ENCODE measurements at places on chromosomes 4 and X.

- DNase-seq = no peak
Measured at GRCh38 chr4:21802406-21802805, 146.2 kb downstream of the KCNIP4 start.

DNA sequence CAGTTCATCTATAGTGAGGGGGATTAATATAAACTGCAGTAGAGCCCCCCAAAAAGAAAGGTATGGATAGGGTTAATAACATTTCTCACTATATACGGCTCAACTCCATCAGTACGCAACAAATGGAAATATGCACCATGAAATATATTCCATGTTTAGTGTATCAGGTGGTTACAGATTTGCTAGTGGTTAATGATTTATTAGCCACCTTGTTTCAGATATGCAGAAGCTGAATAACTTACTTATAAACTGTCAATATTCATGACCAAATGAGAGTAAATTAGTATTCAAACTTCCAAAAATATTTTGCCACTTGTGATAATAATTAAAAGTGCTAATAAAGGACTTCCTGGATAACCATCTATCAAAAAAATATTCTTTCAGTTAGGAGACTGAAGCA is 14.8 kb downstream of the AMTN start:
- no peak for DNase-seq

- DNase-seq = no peak
Measured at GRCh38 chr4:168573870-168574269, 77.0 kb downstream of the PALLD start.

DNA sequence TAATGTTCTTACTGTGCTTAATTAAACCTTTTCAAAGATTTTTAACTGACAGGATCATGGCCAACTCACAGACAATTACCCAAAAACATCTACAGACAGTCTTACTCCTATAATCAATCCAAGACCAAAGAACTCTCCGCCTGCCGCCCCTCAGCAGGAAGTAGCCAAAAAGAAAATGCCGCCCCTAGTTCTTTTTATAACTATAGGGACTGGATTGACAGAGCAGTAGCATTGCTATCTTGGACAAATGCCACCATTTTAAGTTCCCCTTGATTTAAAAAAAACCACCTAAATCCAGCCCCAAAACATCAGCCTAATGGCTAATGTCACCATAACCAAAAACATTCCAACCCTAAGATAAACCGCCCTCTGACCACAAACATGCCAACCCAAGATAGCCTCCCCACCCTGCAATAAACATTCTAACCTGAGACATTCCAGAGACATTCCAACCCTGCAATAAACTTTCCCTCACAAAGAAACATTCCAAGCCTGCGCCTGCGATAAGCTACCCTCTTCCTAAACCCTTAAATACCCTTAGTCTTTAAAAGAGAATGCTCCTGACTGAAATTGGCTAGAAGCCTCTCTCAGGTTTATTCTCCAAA is 77.0 kb downstream of the COQ2 start:
- no peak for DNase-seq

DNA sequence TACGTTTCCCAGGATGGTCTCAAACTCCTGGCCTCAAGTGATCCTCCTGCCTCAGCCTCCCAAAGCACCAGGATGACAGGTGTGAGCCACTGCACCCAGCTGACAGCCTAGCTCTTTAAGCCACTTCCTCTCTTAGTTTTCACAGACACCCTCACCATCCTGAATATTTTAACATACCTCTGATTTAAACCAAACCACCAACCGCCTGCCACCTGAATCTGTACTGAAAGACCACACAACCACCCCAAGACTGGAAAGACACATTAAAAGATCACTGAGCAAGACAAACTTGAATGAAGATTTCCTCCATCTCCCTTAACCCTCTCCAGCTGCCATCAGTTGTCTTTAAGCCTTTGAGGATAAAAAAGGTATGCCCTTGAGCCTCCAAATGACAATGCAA is 110.6 kb downstream of the SH3KBP1 start:
- DNase-seq = no peak

DNA sequence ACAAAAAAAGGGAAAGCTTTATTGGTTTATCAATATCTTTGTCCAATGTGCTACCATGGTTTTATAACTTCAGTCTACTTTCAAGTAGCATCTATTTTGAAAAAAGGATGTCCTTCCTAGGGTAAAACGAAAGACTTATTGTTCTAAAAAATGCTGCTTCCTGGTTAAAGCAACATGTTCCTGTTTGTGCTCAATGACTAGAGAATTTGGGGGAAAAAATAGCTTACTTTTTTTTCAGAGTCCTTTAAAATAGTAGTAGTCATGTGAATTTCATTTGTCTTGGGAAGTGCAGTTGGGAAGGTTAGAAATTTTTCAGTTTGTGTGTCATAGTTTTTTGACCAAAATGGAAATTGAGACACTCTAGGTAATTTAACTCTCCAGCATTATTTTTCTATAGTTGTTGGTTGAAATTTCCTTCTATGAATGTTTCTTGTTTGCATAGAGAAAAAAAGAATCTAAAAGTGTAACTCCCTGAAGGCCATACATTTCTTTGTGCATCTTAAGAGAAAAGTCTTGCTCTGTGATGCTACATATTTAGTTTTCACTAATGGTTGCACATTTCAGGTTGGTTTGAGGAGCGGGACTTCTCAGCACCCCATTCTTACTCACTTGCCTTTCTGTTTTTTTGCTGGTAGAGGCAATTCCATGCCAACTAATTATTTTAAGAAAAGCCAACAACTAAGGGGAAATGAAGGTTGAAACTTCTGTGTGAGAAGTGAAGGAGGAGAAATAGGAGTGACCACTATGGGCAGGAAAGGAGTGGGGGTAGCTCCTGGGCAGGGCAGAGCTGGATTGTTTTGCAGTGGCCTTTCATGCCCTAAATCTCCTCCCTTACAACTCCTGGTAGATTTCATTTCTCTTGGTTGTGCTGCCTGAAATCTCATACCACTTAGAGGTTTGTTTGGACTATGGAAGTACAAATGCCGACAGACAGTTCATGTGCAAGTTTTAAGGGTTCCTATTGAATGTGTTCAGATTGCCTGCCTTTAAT is 76.4 kb downstream of the RAPGEF2 start:
- no peak for DNase-seq

GRCh38 chrX:2414384-2414783 is 86.4 kb downstream of the DHRSX start:
- DNase-seq = no peak

DNA sequence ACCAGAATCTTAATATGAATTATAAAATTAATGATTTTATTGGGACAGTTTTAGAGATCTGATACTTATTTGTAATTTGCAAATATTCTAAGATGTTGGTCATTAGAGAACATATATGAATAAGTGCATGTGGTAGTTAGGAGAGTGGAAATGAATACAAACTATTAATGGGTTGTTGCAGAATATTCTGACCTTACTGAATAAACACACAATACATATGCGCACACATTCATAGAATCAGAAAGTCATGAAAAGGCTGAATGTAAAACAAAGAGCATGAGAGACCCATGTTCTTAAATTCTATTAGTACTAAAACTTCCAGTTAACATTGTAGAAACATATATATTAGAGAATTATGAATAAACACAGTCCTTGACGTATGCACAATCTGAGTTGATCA is 301.7 kb upstream of the TRAM1L1 start:
- no peak for DNase-seq

DNA sequence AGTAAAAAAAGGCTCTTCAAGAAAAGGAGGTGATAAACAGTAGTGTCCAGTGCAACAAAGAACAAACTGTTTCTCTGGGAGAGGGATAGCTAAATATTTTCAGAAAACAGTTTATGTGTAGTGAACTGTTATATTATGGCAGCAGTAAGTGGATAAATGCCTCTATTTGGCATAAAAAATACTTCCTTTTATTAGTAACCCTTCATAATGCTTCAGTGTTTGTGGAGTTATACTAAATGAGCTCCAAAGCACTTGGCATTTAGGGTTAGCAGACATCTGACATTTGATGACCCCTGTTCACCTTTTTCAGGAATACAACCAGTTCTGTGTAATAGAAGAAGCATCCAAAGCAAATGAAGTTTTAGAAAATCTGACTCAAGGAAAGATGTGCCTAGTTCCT is 31.9 kb downstream of the TRAPPC11 start:
- DNase-seq = no peak

DNA sequence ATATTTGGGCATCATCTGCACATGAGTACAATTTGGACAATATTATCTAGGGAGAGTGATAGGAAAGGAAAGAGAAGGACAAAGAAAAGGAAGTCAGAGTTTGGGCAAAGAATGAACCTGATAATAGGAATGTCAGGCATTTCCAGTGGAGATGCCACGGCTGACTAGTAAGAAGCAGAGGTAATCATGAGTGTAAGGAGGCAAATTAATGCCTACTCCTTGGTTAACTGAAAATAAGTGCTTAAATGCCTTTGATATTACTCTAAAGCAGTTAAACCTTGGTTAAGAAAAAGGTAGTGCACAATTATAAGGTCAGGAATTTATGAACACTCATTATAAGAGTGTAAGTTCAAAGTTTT is 99.2 kb upstream of the DDIT4L start:
- DNase-seq = no peak

GRCh38 chr4:117533501-117533900 is 448.1 kb upstream of the TRAM1L1 start:
- no peak for DNase-seq

DNA sequence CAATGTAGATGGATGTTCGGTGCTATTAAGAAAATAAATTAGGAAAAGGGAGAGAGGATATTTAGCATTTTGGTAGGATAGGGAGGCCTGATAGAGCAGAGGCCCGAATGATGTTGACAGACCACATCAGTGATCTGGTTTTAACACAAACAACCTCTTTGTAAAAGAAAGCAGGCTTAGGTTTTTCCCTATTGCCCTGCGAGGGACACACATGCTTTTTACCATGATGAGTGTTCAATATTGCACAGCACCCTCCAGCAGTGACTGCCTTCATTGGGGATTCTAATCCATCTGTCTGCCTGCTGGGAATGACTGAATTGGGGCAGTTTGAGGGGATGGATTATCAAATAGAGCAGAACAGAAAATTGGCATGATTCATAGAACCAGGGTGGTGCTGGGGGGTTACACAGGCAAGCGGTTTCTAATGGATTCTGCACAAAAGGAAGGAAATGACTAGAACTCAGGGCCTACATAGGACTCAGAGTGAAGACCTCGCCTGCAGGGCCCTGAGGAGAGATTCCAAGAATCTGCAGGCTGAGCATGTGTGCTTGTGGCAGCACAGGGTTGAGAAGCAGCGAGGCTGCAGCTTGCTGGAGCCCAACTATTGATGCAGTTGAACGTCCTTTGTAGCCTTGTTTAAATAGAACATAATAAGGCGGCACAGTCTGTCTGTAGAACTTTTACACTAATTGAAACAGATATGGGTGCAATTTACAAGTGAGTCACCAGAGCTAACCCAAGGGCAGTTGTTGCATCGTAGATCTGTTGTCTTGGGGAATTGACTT is 58.0 kb downstream of the RHOH start:
- DNase-seq = no peak

DNA sequence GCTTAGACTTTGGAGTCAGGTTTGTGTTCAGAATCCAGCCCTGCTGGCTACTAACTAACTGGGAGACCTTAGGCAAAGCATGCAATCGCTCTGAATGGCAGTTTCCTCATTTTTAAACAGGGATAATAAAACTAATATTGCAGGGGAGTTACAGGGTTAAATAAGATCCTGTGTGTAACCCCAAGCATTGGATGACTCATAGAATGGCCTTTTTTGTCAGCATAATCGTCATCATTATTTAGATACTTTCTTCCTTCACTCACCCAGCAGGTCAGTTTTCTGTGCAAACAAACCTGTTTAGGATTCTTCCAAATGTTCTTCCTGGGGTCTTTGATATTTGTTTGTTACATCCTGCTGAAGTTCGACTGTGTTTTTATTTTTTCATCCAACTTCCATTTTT is 208.2 kb downstream of the EVC2 start:
- no peak for DNase-seq

- no peak for DNase-seq
Measured at GRCh38 chrX:38796946-38797345, 4.3 kb upstream of the MID1IP1 start.

DNA sequence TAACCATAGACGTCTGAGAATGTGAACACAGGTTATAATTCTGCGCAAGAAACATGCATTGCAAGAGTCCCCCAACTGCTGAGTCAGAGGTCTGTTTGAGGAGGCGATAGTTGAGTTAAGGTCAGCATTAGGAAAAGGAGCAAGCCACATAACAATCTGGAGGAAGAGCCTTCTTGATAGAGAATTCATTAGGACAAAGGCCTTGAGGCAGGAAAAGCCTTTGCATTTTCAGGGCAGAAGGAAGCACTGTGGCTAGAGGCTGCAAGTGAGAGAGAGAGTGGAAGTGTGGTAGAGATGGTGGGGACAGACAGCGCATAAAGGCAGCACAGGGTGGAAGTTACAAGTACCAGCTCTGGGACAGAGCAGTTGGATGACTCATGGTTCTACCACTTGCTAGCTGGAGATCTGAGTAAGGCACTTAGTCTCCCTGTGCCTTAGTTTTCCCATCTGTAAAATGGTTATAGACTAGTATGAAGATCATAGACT is 125.8 kb upstream of the LNX1 start:
- no peak for DNase-seq

DNA sequence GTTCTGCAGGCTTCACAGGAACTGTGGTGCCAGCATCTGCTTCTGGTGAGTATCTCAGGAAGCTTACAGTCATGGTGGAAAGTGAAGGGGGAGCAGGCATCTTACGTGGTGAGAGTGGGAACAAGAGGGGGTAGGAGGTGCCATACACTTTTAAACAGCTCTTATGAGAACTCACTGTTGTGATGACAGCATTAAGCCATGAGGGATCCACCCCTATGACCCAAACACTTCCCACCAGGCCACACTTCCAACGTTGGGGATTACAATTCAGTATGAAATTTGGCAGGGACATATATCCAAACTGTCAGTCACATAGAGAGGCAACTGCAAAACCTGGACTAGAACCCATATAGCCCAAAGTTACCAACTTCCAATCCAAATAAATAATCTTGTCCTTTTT is 43.1 kb upstream of the ZCCHC12 start:
- no peak for DNase-seq

DNA sequence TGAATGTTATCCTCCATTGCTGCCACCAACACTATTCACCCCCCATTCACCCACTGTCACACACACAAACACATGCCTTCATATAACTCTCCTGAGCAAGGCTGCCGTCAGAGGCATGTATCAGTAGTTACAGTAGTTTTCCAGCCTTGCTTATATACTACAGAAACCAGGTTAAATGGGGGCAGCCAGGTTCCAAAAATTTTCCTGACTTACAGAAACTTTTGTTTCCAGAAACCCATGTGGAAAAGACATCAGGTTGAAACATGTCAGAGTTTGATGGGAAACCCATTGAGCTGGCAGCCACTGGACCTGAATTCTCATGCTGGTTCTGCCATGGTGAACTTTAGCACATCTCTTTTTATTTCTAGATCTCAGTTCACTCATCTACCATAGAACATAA is 64.0 kb downstream of the COX18 start:
- no peak for DNase-seq

DNA sequence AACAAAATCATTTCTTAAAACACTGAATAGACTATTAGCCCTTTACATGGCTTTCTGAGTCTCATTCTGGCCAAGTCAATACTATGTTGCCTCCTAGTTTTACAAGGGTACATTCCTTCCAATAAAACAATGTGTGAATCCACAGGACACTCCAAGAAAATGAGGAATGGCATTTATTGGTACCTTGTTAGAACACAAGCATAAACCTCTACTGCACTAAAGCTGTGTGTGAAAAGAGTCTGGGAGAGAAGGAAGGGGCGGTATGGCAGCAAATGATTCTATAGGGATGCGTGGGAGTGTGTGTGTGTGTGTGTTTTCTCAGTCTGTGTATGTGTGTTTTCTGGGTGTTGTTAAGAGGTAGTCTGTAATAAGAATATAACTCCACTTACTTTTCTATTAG is 48.9 kb downstream of the CXCL1 start:
- DNase-seq = no peak
